ENCODE measurements at places on chromosomes 4 and X.

DNA sequence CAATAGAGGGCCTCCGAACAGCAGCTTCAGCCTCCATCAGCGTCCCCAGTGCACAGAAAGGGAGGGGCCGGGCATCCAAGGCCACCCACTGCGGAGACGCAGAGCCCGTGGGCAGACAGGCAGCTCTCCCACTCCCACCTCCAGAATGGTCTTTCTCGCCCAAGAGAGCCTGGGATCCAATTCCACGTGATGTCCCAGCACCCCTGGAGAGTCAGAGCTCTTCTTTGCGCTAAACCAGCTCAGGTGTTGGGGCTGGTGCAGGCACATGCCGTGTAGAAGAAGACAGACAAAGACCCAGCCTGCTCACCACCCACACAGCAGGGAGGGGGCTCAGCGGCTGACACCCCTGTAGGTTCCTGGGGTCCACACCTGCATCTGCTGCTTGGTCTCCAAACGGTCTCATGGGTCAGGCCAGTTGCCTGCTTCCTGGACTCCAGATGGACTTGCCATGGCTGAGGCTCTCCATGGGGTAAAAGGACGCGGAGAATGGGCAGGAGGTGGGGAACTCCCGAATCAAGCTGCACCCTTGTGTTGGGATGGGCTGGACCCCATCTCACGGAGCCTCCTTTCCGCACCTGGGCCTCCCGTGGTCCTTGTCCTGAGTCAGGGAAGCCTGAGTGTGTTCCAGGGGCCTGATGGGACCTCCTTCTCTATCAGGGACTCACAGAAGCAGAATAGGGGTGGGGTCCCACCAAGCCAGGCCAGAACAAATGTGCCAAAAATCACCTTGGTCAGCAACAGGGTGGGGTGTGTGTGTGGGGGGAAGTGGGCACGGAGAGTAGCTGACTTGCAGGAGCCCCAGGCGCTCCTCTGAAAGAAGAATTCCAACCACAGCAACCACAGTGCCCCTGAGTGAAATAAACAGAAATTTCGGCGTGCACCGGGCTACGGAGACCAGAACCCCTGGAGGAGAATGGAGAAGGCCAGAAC is 11.6 kb upstream of the ASMTL start:
- no peak for DNase-seq

DNA sequence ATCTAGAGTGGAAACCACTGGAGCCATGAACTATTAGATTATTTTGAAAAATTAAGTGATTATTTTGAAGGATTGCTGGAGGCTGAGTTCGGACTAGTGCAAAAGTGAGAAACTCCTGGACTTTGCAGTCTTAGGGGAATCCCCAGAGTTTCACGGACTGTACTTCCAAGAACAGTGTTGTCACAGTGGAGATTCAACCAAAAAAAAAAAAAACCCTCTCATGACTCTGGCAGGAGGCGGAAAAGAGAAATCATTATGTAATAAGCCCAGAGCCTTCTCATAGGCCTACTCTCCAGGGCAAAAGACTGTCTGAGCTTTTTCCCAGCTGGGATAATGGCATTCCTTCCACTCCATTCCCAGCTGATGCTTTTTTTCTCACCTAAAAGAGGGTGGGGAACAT is 16.8 kb upstream of the C4orf51 start:
- DNase-seq = no peak

- DNase-seq = no peak
Measured at GRCh38 chr4:157810137-157810774, 362.6 kb downstream of the GASK1B start.

DNA sequence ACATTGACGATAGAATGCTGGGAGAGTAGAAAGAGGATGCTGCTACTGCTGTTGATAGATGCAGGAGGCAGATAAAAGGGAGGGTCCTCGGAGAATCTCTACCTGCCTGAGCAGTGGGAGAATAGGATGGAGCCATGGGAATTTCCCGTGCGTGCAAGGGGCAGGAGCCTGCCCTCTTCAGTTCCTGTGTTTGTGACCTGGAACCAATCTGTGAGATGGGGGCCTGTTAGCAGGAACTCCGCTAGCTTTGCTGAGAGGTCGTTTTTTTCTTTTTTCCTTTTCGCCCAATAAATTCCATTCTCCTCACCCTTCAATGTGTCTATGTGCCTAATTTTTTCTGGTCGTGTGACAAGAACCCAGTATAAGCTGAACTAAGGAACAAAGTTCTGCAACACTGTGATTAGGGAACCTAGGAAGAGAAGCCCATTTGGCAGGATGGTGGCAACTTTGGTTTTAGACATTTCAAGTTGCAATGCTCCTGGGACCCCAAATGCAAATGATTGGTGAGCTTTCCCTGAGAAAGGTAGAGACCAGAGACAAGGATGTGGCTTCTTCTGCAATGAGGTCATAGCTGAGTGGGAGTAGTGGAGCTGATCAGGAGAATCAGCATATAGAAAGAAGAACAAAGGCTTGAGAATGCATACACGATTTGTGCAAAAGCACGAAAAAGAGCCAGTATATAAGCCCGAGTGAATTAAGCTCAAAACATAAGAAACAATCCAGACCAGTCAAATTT is 23.9 kb downstream of the SLC39A8 start:
- DNase-seq = no peak

DNA sequence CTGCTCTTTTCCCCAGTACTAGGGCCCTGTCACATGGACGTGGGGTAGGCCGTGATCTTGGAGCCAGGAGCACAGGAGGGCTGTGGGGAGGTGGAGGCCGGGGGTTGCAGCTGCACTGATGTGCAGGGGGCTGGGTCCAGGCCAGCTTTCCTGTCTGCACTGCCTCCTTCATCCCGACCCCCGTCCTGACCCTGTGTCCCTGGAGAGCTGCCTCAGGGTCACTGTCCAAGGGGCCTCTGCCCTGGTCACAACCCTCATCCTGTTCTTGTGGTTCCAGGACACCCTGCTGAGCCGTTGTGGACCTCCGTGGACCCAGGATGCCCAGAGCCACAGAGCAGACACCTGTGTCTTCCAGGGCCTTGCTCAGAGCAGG is 91.7 kb upstream of the ADRA2C start:
- no peak for DNase-seq

DNA sequence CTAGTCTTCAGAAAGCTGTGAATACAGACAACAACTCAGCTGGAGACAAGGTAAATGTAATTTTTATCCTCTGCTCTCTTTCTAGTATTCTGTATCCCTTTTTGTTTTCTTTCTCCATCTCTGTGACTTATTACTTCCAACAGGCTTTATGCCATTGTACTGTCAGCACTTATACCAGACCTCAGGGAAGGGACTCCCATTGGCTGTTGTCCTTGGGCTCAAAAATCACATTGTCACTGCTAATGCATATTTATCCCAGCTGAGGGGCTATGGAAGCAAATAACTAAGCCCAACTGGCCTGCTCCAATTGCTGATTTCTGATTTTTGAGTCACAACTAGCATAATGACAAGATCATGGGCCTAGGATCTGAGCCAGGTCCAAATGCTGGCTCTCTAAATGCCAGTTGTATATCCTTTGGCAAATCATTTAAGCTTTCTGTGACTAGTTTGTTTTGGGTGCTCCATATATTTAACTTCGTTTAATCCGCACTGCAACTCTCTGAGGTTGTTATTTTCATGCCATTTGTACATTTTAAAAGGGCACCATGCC is 395.1 kb upstream of the GNPDA2 start:
- DNase-seq = no peak

DNA sequence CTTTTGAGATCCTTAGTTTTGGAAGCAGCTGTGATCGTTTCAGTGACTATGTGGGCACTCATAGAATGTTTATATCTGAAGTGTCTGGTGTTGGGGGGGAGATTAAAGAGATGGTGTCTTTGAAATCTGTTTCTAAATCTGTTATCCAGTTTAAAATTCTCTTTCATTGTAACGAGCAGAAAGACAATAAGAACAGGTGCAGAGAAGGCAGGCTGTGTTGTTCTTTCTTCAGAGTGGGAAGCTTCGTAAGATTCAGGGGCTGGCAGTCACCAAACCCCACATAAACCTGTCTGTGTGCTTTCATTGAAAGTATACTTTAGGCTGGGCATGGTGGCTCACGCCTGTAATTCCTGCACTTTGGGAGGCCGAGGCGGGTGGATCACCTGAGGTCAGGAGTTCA is 16.3 kb upstream of the DHRSX start:
- DNase-seq = no peak

All from endodermal cell (in vitro differentiated cells).